Naive B cell (primary cell): ENCODE measurements at places on chromosomes 1 and 21. TPM values are rescaled to one million over a fixed set of nuclear protein-coding genes. Genes with fewer than 3 reads are reported as not detected.

Gene HPDL
- 0.81 TPM for polyA plus RNA-seq

Gene SNX7
- not detected for polyA plus RNA-seq

DNA sequence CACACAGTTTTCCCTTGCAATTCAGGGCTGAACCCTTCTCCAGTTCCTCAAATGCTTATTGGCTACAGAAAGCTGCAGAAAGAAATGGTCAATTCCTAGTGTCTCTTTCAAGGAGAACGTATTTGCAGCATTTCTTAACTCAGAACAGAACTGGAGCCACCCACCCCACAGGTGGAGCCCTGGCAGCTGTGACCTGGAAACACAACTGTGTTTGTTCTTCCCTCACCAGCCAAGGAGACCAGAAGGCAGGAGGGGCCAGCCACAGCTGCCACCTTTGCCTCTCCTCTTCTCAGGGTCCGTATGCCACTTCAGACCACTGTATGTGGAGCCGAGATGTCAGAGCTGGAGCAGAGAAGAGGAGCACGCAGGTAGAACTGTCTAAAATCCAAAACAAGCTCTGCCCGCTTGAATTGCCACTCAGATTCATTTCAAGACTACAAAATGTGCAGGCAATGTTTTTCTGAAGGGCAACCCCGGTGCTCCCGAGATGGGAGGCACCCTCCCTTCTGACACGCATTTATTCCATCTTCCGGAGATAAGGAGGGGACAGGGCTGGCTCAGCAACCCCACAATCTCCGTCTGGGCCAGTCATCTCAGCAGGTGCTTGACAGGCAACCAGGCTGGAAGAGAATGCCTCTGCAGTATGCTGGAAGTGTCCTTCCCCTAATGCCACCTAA, 16.7 kb downstream of the CD247 start:
- no peak for DNase-seq

Gene NBPF4
- polyA plus RNA-seq: not detected

Gene COG2
- polyA plus RNA-seq: 23.6 TPM

GRCh38 chr1:240044620-240045019, 47.1 kb upstream of the FMN2 start:
- no peak for DNase-seq

Gene S100A10
- polyA plus RNA-seq: 186 TPM

Gene AIRE
- polyA plus RNA-seq: 1.3 TPM

Gene C1orf226
- not detected for polyA plus RNA-seq

DNA sequence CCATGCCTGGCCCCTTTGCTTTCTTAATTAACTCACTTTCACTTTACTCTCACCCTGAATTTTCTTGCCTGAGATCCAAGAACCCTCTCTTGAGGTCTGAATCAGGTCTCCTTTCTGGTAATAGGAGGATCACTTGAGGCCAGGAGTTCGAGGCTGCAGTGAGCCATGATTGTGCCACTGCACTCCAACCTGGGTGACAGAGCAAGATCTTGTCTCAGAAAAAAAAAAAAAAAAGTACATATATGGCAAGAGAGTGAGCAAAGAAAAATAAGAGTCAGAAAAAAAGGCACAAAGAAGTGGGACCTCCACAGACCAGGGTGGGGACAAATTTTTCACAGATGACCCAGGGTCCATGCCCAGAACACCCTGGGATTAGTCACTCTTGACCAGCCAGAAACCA, 34.1 kb upstream of the RD3 start:
- no peak for DNase-seq
